Stimulated activated CD4-positive, alpha-beta T cell treated with anti-CD3 and anti-CD28 coated beads, Interleukin-1b, Interleukin-23, amount 100 ng/mL, for 1 hour (primary cell): ENCODE measurements at places on chromosomes 2 and 18.

GRCh38 chr2:167708998-167709397 is 538.4 kb downstream of the STK39 start:
- DNase-seq = no peak

DNA sequence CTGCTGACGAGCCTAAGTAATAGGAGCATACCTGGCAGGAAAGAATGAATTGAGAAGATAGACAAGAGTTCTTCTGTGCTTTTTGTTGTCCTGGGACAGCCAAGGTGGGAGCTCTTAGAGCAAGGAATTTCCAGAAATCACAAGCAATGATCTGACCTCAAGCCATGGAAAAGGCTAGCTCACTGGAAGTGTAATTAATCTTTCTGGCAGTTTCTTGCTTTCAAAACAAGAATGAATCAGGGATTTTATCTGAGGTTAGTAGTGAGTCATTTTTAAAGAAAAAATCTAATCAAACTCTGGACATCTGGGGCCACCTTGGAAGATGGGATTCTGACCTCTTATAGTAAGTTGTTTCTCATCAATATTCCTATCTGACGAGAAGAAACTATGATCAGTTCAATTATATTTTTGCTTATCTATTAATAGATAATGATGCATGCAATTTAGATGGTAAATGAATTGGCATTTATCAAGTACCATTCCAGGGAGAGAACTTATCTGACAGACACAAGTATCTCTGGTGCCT is 98.0 kb downstream of the ADCYAP1 start:
- no peak for DNase-seq

GRCh38 chr2:112646102-112646719 is 472 bp downstream of the SLC20A1 start:
- peak; percentile 24 for DNase-seq

DNA sequence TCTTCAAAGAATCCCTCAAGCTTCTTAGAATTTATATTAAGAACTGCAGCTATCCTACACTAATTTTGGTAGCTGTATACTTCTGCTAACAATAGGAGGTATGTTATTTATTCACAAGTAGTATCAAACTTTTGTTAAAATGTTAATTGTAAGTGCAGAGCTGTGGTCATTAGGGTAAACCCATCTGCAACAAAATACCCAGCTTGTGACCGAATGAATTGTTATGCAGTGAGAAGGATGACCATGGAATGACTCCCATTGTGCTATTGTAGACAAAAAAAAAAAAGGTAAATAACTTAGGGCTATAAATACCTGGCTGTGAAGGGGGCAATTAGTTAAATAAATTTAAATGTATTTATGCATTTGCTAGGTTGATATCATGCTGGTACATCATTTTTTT is 186.1 kb downstream of the ADCYAP1 start:
- DNase-seq = no peak

DNA sequence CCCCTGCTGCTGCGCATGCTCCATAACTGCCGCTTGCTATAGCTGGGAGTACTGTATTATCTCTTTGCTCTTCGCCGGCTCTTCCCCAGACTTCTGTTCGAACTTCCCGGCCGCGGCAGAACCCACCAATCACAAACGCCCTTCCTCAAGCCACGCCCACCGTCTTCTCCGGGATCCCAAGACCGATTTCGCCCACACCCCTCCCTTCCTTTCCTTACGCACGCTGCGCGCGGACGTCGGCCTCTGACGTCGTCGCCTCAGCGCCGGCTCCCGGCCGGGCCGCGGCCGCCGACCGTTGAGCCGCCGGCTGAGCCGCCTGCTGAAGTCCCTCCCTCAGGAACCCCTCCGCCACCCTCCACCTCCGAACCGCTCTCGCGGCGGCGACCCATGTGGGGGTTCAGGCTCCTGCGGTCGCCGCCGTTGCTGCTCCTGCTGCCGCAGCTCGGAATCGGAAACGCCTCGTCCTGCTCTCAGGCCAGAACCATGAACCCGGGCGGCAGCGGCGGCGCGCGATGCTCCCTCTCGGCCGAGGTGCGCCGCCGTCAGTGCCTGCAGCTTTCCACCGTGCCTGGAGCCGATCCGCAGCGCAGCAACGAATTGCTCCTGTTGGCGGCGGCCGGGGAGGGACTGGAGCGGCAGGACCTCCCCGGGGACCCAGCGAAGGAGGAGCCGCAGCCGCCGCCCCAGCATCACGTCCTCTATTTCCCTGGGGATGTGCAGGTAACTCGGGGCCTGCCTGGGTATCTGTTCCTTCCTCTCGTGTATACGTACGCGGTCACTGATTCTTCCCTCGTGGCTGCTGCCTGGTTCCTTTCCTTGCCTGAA is at the start of gene C2orf69:
Gene C2orf69 (plus strand): TSS at position 242 of the 825 bp plus-strand sequence. CDS start 146 bp downstream, at position 388.
- peak; percentile 86 for DNase-seq

GRCh38 chr2:12710301-12710700 is 6.4 kb upstream of the TRIB2 start:
- DNase-seq = no peak

- DNase-seq = no peak
Observed at GRCh38 chr2:18430996-18431748, 129.3 kb downstream of the RDH14 start.

- no peak for DNase-seq
Observed at GRCh38 chr2:111903930-111904439, 5.6 kb downstream of the MERTK start.

GRCh38 chr18:49447810-49448745 is 12.4 kb downstream of the DYM start:
- no peak for DNase-seq

DNA sequence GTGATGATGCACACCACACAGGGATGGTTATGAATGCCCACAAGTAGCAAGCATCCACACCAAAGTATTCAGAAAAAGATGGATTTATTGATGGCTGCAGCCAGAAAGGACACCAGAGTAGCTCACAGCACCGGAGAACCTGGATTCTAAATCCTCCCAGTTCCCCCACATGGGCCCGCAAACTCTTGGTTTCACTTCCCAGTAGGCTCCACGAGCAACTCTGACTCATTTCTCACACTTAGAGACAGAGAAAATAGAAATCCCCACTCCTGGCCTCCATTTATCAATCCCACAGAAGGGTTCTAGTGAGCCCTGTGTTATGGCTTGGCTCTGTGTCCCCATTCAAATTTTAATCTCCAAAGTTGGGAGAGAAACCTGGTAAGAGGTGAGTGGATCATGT is 426.7 kb upstream of the MYT1L start:
- DNase-seq = no peak

GRCh38 chr2:96409820-96410164 is 74.2 kb downstream of the NCAPH start:
- DNase-seq = no peak

- DNase-seq = no peak
Observed at GRCh38 chr2:237566401-237567235, at the start of gene PRLH. Gene PRLH, plus strand, starts transcription at chr2:237566574. Its CDS starts 0 bp downstream, at chr2:237566574.

DNA sequence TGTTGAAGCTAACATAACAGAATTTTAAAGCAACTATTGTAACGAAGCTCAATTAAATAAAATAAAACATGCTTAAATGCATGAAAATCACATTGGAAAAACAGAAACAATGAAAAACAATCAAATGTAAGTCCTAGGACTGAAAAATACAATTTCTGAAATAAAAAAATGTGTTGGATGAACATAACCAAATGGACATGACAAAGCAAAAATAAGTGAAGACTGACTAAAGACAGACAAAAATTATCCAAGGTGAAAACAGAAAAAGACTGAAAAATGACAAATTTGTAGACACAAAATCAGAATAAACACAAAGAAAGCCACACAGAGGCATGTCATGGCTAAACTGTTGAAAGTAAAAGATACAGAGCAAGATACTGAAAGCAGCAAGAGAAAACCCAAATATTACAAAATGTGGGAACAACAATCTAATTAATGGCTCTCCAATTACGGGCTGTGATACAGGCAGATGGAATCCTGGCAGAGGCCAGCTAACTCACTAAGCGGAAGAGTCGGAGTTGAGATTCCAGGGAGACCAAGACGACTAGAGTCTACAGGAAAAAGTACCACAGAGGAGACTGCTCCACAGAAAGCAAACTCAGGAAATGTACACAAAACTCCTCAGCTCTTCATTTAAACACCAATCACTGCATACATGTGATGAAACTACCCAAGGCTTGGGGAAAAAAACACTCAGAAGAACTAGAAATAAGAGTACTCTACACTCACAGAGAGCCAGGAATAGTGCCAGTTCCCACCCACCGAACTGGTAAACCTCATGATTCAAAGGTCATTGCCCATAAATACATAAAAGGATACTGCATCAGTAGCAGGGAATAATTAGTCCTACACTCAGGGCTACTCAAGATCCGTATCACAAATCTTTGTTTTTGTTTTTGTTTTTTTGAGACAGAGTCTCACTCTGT is 83.6 kb downstream of the ATAD2B start:
- no peak for DNase-seq

DNA sequence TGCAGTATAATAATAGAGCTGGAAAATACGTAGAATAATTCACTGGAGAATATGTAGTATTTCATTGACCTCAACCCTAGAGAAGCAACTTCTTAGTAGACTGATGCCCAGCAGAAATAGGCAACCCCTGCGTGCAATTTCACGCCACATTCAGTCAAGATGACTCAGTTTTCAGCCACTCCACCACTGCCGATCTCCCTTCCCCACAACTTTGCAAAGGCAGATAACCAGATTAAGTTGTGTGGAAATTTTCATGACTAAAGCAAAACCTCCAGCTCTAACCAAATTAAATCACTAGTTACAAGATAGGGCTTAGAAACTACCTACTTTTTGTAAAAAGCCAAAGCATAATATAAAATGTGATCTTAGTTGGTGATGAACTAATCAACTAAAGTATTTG is 63.3 kb upstream of the STK17B start:
- DNase-seq = no peak

DNA sequence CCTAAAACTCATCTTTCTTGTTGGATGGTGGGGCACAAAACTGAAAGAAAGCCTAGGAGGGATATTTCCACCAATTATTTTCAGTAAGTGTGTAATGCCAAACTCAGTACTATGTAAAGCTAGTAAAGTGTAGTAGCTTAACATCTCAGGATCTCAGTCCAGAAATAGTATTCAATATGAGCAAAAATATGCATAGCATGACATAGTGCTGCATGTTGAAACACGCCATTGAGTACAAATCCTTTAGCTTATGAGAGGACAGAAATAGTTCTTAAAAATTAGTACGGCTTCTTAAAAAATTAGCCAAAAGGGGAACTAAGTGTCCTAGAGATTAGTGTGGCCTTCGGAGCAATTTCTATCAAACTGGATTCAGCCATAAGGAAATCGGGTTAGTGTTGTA is 21.7 kb upstream of the ATL2 start:
- DNase-seq = no peak

- DNase-seq = no peak
Observed at GRCh38 chr2:136373841-136374240, 255.9 kb upstream of the CXCR4 start.

GRCh38 chr2:86213699-86214502 is 14.6 kb downstream of the MRPL35 start:
- no peak for DNase-seq
